Activated naive CD8-positive, alpha-beta T cell treated with anti-CD3 and anti-CD28 coated beads, Interleukin-2, amount 50 U/mL, for 24 hours (primary cell): ENCODE measurements at places on chromosomes 13 and 19.

GRCh38 chr19:13187419-13187818 lies 37.2 kb downstream of the IER2 start:
- DNase-seq, result no peak

GRCh38 chr19:35484252-35485036 lies 5.8 kb downstream of the KRTDAP start:
- DNase-seq, result no peak

- no peak for DNase-seq
These were observed 9.5 kb upstream of the NDUFS7 start for GRCh38 chr19:1374250-1374577.

DNA sequence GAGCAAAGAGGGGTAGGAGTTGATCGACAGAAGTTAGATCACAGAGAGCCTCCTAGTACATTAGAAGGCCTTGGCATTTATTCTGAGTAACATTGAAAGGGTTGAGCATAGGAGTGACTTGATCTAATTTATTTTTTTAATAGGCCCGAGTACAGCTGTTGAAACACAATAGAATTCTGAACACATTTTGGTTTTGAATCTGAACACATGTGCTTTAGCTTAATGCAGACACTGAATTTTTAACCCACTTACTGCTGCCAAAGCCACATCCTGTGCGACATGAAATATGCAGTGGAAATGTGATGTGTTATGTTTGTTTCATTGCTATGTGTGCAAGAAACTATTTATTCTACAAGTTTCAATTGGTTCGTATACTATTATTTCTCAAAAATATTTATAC lies 1505.9 kb downstream of the PCDH9 start:
- no peak for DNase-seq

DNA sequence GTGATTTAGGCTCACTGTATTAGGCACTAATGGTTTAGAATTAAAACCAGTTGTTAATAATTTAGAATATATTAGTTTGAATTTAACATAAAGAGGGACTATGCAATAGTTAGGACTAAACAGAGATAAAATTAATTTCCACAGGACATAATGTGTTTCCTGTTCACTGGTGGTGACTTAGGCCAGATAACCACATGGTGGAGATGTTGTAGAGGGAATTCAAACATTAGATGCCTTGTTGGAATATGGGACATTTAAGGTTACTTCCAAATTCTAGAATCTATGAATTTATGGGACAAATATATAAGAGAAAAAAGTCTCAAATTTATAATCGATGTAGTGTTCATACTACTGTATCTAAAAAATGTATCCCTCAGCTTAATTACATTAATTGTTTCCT lies 615.5 kb upstream of the KLHL1 start:
- DNase-seq, result no peak

DNA sequence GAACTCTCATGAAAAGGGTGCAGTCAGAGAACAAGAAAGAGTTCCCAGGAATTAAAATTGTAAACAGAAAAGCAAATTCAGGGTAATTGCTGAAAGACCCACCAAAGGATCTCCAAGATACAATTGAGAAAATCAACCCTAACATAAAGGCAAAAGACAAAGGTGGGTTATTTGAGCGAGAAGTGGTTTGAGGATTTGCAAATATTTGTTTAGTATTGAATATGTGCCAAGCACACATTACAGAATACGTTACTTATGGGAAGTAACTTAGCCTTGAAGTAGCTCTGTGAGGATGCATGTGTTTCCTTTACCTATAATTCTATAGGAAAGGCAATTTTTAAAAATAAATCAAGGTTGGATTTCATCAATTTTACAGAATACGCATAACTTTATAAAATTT lies 10.0 kb upstream of the CEACAM21 start:
- DNase-seq, result no peak

DNA sequence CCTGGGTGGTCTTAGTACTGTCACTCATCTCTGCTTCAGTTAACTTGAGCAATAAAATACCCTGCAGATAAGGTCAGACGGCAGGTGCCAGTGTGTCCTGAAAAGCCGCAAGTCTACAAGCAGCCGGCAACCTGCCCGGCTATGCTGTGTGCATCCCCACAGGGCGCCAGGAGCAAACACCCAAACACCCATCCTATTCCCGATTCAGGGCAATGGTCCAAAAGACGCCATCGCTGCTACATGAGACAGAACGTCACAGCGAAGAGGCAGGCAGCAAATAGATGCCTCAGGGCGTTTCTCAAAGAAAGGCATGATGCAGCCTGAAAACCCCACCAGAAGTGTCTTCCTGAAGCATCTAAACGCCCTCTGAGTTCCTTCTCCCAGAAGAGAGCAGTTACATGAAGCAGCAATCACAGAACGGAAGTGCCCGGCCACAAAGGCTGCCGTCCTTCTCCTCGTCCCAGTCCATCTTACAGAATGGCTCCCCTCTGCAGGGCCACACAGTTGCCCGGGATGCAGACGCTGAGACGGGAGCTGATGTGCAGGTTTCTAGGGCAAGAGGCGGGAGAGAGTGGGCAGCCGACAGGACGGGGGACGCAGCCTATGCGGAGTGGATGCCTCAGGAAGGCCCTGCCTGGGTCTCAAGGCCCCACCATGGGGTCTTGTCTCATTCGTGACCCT lies 35.1 kb downstream of the RASA3 start:
- no peak for DNase-seq

DNA sequence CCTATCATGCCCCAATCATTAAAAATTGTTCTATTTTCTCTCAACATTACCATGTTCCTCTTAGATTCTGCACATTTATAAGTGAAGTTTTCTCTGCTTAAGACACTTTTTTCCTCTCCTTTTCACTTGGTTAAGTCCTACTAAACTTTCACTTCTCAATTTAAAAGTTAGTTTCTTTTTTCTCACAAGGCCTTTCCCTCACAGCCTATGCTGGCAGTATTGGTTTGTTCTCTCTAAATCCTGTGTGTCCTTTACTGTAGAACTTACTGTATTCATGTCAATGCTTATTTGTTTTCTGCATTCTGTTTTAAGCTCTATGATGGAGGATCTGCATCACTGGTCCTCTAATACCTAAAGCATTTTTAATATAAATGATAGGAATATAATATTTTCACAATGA lies 2816.6 kb downstream of the PCDH9 start:
- no peak for DNase-seq

DNA sequence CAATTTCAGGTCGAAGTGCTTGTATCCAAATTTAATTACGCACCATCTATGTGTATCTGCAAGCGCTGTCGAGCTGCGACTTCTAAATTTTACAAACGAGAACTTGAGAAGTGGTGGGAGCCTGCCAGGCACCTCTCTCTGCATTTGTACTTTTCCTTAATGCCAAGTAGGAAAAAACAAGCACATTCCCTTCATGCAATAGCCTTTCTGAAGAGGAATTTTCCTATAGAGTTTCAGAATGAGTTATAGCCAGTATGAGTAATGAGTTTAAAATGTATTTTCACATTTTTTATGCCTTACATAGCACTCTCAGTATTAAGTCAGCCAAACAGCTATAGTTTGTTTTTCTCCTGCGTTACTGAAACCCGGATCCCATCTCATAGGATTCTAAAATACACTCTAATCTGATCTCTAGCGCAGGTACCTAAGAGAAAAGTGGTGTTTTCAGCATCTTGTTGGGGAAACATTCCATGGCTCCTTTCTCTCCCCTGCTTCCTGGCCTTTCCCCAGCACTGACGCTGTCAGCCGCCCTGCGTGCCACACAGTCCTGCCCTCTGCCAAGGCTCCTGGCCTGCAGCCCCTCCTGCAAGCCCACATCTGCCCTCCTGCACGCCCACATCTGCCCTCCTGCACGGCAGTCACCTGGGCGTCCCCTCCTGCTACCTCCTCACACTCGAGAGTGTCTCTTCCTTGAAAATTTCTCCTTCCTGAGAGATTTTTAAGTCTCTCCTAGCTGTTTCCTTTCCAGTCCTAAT lies 526.9 kb downstream of the MYO16 start:
- DNase-seq, result no peak
